NCI-H460 (cell line): ENCODE measurements at places on chromosomes 5 and 9.

- DNase-seq = no peak
These were observed 714 bp upstream of the ZNF608 start for GRCh38 chr5:124746916-124747790.

DNA sequence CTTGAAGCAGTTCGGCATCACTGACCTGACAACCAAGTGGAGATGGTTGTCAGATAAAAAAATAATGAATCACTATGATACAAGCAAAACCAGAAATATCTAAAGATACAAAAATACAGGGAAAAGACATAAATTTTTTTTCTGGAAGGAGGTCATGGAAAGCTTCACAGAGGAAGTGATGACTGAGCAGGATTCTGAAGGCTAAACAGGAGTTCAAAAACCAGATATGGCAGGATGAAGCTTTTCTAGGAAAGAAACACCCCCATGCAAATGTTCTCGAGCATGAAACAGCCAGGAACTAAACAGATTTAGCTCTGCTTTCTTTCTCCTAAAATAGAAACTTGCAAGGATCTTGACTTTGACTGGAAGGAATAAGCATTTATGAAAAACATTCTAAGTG, 60.7 kb upstream of the IFNE start:
- no peak for DNase-seq

DNA sequence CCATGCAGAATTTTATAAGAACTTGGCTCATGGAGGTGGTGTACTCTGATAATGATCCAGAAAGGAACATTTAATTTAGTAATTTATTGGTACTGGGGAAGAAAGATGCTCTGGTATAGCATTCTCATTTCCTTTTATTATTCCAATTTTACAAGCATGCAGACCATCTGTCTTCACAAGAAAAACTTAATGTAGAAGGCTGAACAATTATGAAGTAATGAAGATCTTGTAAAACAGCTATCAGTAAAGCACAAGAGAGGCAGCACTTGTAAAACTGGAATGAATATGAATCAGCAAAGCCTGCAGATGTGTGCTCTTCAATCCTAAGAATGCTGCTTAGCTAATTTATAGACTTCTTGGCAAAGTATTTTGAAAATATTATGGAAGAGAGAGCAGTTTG, 300.0 kb downstream of the YTHDC2 start:
- no peak for DNase-seq

GRCh38 chr9:1978941-1979340, 36.2 kb upstream of the SMARCA2 start:
- no peak for DNase-seq

- DNase-seq = no peak
These were observed 15.6 kb downstream of the CIZ1 start for GRCh38 chr9:128175726-128176125.

DNA sequence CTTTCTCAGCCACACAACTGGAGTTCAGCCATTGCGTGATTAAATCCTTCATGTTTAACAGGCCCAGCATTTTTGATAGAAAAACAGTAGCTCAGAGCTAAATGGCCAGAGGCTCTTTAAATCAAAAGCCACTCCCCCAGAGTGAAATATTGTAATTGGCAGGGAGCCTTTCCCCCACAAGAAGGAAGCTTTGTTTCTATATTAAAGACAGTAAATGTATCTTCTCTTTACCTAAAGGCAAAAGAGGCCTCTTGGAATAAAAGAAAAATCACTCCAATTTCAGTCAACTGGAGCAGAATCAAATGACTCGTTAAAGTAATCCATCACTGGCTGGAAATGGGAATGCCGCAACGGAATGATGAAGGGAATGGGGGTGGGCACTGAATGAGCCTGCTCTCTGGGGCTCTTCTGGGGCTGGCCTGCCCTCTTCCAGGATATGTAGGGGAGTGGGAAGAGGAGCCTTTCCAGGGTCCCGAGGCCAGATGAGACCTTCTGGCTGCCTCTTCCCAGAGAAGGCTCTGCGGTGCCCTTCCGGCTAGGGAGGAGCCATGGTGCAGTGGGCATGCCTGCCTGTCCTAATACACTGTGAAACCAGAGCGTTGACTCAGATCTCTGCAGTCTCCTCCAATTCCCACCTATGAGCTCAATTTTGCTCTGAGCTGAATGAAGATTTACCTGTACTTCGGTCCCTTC, 45.2 kb downstream of the ANKDD1B start:
- no peak for DNase-seq

- DNase-seq = no peak
These were observed 527.8 kb downstream of the AGTPBP1 start for GRCh38 chr9:85213650-85214607.

- no peak for DNase-seq
These were observed 11.3 kb downstream of the OXCT1 start for GRCh38 chr5:41858890-41859289.

GRCh38 chr5:55320571-55320970, 12.8 kb downstream of the MTREX start:
- no peak for DNase-seq

- DNase-seq = no peak
These were observed 38.1 kb upstream of the PRUNE2 start for GRCh38 chr9:76944011-76944410.

- DNase-seq = no peak
These were observed 64.5 kb downstream of the ARSB start for GRCh38 chr5:78920604-78921003.

GRCh38 chr9:33449715-33450114, 2.3 kb upstream of the AQP3 start:
- no peak for DNase-seq

DNA sequence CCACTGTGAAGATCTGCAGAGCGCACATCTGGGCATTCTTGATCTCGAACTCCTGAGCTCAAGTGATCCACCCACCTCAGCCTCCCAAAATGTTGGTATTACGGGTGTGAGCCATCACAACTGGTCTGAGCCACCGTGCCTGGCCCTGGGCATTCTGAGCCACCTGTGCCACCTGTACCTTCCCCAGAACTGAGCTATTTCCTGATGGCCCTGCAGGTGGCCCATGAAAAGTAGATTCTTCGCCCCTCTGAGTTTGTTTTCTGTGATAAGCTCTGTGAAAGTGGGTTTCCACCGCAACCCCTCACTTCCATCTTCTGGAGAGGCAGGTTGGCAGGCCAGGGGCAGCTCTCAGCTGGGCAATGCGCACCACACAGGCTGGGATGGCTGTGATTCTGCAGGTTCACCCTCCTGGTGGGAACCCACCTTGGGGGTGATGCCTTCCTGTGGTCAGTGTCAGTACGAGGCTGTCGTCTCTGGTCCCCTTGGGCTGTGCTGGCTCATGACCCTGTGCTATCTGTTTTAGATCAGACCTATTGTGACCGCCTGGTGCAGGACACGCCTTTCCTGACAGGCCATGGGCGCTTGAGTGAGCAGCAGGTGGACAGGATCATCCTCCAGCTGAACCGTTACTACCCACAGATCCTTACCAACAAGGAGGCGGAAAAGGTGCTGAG, 11.3 kb downstream of the CARD19 start:
- no peak for DNase-seq

GRCh38 chr5:36125868-36126267, 25.8 kb downstream of the LMBRD2 start:
- no peak for DNase-seq

DNA sequence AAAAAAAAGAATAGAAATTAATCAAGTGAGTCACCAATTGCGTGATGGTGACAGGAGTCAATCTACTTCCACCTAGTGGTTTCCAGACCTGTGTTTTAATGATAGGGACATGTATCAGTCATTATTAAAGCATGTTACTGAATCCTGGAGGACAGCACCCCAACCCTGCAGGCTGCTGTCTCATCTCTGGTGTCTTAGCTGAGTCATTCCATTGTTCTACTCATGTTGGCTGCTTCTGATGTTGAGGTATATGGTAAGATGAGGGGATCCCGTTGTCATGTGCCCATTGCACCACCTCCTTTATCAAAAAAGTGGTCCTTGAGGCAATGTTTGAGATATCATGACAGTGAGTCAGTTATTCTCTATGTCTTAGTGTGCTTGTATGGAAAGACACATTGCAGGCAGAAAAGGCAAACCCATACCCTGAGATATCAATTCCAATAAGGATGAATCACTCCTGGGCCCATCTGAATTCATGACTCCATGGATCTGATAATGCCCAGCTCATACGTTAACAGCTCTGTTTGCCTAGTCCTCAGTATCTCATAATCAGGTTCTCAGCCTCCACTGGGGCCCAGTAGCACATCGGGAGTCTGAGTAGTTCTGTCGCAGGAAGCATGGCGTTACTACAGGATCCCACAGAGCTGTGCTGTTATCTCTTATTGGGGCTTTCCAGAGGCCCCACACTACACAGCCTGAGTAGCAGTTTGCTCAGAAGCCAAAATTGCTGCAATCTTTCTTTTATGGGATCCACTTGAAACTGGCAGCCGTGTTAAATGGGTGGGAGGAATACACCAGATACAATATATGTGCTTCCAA, 31.2 kb downstream of the HMGCS1 start:
- no peak for DNase-seq

DNA sequence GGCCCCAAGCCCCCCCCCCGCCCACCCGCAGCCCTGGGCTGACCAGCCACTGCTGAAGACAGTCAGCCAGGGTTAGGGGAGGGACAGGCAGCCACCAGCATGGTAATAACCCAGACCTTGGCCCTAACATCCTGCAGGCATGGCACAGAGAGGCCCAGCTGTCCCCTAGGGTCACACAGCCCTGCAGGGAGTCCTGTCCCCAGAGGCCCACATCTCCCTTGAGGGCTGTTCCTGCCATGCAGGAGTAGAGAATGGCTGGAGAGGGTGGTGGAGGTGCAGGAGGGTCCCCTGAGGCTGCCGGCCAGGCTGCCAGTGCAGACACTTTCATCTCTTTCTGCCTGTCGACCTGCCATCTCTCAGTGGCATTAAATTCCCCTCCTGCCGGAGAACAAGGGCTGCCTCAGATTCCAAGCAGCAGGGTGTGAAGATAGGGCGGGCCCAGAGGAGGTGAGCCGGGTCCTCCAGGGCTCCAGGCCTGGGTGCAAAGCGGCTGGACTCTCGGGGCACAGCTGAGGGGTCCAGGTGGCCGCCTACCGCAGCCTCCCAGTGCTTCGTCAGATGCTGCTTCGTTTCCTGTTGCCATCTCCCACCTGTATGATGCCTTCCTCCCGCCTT, 40.0 kb downstream of the CXXC5 start:
- no peak for DNase-seq

DNA sequence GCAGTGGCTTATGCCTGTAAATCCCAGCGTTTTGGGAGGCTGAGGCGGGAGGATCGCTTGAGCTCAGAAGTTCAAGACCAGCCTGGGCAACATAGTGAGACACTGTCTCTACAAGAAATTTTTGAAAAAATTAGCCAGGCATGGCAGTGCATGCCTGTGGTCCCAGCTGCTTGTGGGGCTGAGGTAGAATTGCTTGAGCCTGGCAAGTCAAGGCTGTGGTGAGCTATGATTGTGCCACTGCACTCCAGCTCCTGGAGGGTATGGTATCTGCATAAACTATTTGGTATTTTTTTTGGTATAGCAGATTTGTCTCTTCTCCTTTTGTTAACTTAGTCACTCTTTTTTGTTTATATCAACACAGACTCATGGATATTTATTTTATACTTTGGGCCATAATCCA, 61.5 kb upstream of the TEX48 start:
- no peak for DNase-seq

- DNase-seq = no peak
These were observed 36.1 kb downstream of the HMCN2 start for GRCh38 chr9:130301483-130302286.

DNA sequence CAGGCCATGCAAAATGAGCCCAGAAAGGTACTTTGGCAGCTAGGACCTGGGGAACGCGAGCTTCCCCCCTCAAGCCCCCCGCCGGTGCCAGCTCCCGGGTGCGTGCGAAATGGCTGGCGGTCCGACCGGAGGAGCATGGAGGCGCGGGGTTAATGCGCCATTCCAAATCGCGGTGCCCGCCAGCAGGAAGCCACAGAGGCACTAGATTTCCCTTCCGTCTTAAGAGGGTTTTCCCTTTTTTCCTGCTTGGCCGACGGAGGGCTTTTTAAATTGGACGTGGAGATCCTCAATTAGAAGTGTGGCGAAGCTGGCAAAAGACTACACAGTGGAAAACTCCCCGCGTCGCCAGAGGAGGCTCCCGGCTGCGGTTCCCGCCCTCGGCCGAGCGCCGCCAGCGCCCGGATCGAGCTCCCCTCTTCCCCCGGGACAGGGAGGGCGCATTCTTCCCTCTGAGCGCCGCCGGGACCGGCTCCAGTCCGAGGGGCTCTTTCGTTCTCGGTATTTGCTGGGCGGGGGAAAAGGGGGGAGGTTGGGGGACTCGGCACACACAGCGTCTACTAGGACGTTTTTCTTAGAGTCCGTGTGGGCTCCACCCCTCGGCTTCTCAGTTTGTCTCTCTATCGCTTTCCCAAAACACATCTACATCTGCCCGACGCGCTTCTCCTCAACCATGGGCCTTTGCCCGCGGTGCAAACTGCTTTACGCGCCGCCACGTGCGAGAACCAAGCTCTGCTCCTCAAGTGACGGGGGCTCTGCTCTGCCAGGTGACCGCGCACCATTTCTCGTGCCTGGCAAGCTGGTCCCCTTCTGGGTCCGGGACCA, 3.0 kb downstream of the GDNF start:
- DNase-seq = no peak

- no peak for DNase-seq
These were observed 10.8 kb upstream of the CCDC69 start for GRCh38 chr5:151234476-151235238.

- DNase-seq = no peak
These were observed 82.4 kb downstream of the PTCH1 start for GRCh38 chr9:95434116-95435073.

- DNase-seq = no peak
These were observed 375.1 kb downstream of the SPATA31D1 start for GRCh38 chr9:82363682-82364081.
